ENCODE measurements at places on chromosomes 1 and 21.

GRCh38 chr1:204115116-204115515 lies 36.7 kb downstream of the ETNK2 start:
- no peak for DNase-seq

DNA sequence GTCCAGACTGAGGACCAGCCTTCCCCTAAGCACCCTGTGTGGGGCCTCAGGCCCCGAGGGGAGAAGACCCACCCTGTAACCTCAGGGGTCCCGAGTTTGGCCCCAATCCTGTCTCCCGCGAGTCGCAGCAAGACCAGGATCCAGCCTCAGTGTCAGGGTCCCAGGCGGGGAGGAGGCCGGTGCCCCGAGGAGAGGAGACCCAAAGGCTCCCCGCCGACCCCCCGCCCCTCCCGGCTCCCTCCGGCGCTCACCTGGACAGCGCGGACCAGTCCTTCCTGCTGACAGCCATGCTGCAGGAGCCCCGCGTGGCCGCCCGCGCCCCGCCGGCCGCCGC lies at the start of gene LAD1:
LAD1 (minus strand) TSS at position 307 of the 334 bp plus-strand sequence; CDS start at position 289, 18 bp downstream.
- DNase-seq, result no peak

GRCh38 chr1:48906729-48907128 lies 130.0 kb upstream of the BEND5 start:
- no peak for DNase-seq

GRCh38 chr1:64901663-64902062 lies 64.7 kb downstream of the JAK1 start:
- DNase-seq, result no peak

DNA sequence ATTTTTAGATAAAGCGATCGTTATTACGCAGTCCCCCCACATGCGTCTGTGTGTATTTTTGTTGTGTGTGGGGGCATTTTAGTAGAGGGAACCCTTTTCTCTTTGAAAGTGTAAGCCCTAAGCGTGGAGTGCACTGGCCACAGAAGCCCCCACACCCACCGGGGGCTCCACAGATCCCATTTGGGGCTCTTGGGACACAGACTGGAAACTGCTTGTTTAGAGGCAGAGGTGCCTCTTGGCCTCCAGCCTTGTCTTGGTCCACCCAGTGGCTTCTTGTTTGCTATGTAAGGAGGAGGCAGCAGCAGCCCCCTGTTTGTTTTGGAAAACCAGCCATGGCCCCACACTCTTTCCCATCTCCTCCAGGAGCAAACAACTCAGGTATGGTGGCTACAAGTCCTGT lies 42.8 kb downstream of the SLC37A1 start:
- no peak for DNase-seq

DNA sequence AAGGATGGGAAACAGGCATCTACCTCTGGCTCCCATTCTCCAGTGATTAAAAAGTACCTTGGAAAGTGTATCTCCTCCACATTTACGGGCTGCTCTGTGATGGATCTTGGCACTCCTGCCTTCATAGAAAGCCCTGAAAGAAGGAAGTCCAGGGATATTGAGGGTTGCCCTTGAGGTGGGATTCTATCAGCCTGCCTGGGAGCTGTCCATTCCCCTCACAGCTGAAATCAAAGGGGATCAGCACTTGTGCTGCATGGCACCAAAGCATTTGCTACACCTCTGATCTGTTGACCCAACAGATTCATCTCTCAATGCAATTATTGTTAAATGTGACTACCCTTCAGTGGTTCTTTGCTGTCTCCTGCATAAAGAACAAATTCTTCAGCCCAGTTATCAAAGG lies 442.0 kb upstream of the RUNX1 start:
- no peak for DNase-seq

GRCh38 chr1:26336477-26337205 lies 17.3 kb downstream of the CRYBG2 start:
- peak; percentile 88 for DNase-seq

DNA sequence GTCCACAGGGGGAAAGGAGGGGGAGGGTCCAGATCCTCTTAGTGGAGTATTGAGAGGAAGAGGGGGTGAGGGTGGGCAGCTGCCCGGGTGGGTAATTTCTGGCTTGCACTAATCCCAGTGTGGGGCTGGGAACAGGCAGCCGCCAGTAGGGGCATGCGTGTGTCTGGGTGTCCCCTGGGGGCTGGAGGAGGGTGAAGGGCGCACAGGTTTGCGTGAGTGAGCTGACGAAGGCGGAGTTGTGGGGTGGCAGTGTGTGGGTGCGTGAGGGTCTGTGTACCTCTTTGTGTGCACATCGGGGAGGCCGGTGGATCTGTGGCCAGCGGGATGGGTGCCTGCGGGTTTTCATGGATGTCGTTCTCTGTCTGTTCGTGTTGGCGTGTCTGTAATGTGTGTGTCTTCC lies 97.3 kb downstream of the PAX7 start:
- no peak for DNase-seq

DNA sequence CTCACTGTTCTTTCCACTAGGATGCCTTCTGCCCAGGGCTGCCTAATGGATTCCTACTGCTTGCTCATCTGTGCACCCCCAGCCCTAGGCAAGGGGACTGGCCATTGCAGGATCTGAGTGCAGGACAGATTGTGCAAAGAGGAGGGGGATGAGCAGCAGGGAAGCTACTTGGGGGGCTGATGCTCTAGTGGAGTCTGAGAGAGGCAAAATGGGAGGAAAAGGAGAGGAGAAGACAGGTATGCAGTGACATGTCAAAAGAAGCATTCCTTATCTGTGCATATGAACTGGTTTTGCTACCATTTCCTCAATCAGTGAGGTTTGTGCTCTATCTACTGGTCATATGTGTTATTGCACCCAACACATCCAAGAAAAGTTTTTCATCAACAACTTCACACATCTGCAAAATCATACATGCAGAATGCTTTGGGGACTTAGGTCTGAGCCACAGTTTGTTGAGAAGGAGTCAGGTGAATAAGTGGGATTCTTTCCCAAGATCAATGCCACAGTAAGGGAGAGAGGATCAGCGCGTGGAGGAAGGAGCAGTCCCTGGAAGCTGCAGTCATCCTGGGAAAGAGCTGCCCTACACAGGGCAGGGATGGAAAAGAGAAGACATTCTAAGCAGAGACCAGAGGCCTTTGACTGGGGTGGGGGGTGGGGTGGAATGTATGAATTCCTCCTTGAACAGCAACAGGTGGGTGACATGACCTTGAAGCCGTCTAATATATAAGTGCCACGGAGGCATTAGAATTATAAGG lies 14.4 kb downstream of the SLC5A9 start:
- no peak for DNase-seq

DNA sequence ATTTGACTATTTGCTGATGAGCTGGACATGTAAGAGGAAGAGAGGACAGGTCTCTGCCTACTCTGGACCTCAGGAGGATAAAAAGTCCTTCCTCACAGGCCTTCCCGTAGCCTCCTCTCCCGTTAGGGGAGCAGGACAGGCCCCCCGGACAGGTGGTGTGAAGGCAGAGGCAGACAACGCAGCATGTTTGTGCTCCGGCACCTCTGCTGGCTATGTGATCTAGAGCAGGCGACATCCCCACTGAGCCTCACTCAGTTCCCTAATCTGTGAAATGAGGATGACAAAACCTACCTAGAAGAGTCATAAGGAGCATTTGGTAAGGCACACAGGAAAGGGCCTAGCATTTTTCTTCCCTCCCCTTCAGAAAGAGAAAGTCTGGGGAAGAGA lies 34.8 kb downstream of the KIAA1614 start:
- DNase-seq, result no peak

DNA sequence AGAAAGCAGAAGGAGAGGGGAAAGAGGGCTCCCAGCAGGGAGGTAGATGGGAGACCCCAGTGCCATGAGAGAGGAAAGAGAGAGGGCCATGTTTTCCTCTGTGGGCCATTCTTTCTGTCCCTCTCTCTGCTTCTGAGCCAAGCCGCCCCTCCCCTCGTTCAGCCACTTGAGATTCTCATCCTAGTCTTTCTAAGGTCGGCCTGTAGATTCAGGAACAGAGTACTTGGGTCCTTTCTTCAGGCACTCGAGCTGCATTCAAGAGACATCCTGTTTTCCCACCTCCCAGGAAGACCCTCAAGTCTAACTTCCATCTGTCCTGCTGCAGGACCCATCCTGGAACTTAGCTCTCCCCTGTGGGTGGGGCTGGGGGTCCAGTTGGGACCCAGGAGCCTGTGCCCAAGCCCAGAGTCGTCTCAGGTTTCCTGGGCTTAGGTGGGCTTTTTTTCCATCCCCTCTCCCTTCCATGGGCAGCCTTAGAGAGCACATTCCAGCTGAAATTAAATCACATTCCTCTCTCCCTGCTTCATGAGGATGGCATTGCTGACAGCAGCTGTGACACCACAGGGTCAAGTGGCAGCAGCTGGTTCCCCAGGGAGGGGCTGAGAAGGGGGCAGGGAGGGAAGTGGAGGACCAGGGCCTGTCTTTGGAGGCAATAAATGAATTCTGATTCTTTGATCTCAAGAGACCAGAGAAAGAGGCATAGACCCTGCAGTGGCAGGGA lies 13.0 kb downstream of the NES start:
- DNase-seq, result no peak

DNA sequence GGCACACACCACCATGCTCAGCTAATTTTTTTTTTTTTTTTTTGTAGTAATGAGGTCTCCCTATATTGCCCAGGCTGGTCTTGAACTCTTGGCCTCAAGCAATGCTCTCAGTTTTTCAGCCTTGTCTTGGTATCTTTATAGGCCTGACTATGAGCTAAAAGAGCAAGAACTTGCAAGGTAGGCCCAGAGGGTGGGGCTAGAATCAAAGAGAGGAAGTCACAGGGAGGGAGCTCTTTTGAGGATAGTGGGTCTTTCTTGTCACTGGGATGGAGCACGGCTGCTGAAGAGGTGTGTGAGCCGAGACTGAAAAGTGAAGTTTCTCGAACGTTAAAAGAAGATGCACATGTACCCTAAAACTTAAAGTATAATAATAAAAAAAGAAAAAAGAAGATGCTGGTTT lies 260.0 kb upstream of the BEND5 start:
- no peak for DNase-seq

DNA sequence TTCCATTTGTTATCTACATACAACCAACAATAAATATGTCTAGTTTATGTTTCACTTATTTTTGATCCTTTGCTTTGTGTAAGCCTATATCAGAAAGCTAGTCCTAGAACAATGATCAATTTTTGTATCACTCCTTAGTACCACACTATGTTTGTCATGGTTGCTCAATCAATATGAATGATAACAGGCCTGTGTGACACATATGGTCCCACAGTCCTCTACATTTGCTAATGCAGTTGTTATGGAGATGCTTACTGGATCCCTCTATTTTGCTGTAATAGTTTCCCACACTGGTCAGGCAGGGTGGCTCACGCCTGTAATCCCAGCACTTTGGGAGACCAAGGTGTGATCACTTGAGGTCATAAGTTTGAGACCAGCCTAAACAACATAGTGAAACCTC lies 59.1 kb downstream of the ERO1B start:
- no peak for DNase-seq

GRCh38 chr1:192566657-192567056 lies 8.9 kb upstream of the RGS1 start:
- DNase-seq, result peak; percentile 16

DNA sequence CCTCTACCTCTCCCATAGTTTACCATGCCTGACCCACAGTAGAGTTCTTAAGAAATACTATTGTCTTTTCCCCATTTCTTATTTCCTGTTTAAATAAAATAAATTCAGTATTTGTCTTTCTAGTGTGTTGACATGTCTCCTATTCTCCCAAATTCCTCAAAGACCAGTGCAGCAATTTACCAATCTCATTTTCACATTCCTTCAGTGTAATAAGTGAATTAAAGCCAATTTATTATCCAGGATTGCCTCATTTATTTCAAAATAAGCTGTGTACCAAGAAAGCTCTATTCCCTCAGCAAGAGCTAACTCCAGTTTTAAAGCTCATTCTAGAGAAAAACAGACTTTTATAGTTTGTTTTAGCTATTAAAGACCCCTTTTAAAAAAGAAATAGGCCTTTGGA lies 49.9 kb downstream of the DISC1 start:
- DNase-seq, result no peak

- no peak for DNase-seq
Measured at GRCh38 chr1:108747898-108748297, 1.4 kb downstream of the STXBP3 start.
